Stimulated activated CD8-positive, alpha-beta memory T cell treated with anti-CD3 and anti-CD28 coated beads, Interleukin-7, amount 100 ng/mL, for 1 hour (primary cell): ENCODE measurements at places on chromosomes 1 and 21.

- no peak for DNase-seq
Measured at GRCh38 chr1:168833801-168834224, 104.8 kb upstream of the DPT start.

GRCh38 chr1:57300186-57300585 lies 123.7 kb downstream of the DAB1 start:
- no peak for DNase-seq

DNA sequence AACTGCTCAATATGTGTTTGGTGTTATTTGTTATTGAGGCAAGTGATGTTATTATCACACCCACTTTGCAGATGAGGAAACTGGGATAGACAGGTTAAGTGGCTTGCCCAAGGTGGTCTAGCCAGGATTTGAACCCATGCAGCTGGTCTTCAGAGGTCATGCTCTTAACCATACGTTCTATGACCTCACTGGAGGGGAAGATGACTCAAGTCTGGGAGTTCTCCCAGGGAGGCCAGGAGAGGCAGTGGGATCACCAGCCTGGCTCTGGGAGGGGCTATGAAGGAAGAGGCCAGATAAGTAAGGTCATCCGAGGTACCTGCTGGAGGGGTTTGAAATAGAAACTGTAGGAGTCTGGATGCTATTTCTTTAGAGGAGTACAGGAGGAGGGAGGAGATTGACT lies 95.3 kb downstream of the NAV1 start:
- DNase-seq = no peak

GRCh38 chr21:34074283-34075090 lies 1.1 kb downstream of the MRPS6 start:
- no peak for DNase-seq

DNA sequence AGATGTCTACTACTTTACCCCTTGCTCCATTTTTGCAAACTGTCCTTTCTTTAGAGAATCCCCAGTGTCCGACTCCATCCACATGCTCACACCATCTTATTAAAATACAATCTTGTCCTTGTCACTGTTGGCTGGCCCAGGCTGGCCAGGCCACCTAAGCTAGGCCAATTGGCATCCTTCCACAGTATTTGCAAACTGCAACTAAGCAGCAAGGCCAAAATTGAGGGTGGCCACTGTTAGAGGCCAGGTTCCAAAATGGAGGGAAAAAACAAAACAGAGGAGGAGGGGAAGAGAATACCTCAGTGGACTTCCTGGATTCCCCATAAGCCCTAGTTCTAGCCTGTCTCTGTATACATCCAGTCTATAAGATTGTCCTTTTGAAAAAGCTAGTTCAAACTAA lies 4.3 kb downstream of the FAM89A start:
- no peak for DNase-seq

- no peak for DNase-seq
Measured at GRCh38 chr1:25216123-25216522, 16.2 kb downstream of the SYF2 start.

GRCh38 chr1:89125913-89126580 lies at the start of gene GBP2:
Gene GBP2 (minus strand): TSS chr1:89126114. CDS start chr1:89121966, 4,148 bp downstream.
- no peak for DNase-seq
